ENCODE measurements at places on chromosomes 7 and 10.

DNA sequence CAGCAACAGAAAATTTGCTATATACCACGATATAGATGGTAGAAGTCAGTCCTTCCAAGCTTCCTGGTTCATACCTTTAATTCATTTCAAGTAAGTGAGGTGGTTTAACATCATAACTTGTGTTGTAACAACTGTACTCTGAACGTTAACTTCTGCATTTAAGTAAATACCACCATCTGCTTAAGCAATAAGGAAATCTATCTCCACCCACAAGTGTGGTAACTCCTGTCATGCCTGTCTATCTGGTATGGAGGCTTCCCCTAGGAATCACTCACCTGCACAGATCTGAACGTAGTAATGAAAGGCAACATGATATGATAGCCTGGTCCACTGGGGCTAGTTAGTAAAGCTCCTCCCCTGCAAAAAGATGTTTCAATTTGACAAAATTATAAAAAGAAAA, 2.3 kb downstream of the ERLIN1 start:
- DNase-seq, result no peak

GRCh38 chr7:97226541-97226940, 109.0 kb downstream of the SDHAF3 start:
- peak; percentile 5 for DNase-seq

DNA sequence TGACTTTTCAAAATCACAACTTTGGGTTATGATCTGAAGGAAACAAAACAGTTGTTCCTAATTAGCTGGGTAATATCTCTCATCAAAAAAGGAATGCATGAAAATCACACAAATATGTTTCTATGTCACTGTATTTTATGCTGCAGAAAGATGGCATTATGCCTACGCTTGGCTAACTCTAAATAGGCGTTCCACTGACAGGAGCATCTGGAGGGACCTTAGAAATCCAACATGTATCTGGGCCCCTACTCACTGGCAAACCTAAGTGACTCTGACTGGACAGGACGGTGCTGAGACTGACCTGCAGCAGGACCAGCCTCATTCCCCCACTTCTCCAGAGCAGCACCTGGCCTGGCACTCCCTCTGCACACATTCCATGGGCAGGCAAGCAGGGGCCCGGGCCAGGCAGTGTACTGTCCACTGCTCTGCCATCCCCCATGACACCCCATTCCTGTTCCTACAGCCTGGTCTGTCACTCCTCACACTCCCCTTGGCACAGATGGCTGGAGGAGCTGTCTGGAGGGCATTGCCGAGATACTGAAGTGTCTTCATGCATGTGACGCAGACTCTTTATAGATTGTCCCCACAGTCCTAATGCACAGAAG, 2.6 kb upstream of the MYL7 start:
- no peak for DNase-seq

- peak; percentile 93 for DNase-seq
Observed at GRCh38 chr10:32332299-32332750, 14.6 kb downstream of the EPC1 start.

DNA sequence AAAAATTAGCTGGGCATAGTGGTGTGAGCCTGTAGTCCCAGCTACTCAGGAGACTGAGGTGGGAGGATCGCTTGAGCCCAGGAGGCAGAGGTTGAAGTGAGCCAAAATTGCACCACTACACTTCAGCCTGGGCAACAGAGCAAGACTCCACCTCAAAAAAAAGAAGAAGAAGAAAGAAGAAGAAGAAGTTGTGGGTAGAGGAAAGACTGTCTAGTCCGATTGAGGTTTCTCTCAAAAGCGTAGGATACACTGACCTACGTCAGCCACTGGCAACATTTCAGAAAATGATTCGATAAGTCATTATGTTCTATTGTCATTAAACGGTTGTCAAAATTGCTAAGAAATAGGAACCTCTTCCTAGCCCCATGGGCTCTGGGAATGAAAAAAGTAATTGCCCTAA, 22.3 kb upstream of the RHBDD2 start:
- no peak for DNase-seq

DNA sequence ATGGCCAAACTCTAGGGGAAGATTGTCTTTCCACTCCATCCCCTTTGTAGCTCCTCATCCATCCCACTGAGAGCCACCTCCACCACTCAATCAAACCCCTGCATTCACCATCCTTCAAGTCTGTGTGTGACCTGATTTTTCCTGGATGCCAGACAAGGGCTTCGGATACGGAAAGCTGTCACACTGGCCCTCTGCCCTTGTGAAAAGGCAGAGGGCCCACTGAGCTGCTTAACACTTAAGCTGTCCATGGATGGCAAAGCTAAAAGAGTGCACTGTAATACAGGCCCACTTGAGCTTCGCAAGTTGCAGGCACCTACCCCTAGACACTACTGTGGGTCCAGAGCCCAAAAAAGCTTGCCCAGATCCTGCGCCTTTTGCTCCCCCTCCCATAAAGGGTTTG, 237.2 kb downstream of the MAGI2 start:
- DNase-seq, result no peak

DNA sequence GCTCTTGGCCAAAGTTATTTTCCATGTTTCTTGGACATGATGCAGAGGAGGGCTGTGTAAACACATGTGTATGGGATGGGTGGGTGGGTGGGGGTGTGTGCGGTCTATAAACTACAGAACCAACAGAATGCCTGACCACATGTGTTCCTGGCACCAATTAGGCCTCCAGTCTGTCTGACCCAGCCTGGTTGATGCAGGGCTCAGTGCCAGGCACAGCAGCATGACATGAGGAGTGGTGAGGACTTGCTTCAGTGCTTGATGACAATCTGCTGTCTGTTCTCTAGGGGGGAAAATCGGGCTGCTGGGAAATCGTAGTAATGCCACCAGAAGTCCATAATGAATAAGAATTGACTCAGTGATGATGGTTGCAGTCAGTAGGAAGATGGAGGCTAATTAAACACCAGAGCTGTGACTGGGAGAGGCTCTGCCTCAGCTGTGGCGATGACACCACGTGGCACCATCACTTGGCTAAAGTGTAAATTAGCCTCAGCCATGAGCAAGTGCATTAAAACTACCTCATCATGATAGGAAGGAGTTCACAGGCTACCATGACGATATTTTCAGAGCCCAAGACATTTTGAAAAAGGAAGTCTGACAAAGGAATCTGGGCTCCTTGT, 260.1 kb upstream of the PODXL start:
- DNase-seq, result no peak

- DNase-seq, result no peak
Observed at GRCh38 chr7:43876241-43876640, 6.9 kb upstream of the MRPS24 start.

GRCh38 chr10:77185696-77186095, 451.9 kb downstream of the KCNMA1 start:
- no peak for DNase-seq

- DNase-seq, result no peak
Observed at GRCh38 chr7:1593091-1593866, 23.4 kb upstream of the PSMG3 start.

- no peak for DNase-seq
Observed at GRCh38 chr10:60388709-60389301, 870 bp downstream of the ANK3 start.

- no peak for DNase-seq
Observed at GRCh38 chr10:89237849-89238248, 13.7 kb downstream of the LIPA start.

DNA sequence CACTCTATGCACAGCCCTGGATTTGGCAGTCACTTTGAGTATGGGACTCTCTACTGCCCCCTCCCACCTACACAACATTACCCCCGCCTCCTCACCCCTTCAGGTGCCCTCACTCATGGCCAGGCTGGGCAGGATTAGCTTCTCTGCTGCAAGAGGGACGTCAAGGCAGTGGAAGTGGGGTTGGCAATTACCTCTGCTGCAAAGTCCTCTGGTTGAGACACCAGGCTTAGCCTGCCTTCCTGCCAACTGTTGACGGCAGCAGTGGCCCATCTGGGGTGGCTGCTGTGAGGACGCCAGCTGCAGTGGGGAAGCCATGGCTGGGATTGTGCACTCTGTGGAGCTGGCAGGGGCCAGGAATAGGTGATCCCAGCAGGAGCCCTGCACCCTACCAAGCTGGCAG, 26.7 kb downstream of the SVIL start:
- DNase-seq, result no peak

GRCh38 chr10:69451784-69452251, 553 bp downstream of the TSPAN15 start:
- DNase-seq, result no peak

GRCh38 chr10:95513941-95514392, 47.2 kb downstream of the SORBS1 start:
- no peak for DNase-seq

DNA sequence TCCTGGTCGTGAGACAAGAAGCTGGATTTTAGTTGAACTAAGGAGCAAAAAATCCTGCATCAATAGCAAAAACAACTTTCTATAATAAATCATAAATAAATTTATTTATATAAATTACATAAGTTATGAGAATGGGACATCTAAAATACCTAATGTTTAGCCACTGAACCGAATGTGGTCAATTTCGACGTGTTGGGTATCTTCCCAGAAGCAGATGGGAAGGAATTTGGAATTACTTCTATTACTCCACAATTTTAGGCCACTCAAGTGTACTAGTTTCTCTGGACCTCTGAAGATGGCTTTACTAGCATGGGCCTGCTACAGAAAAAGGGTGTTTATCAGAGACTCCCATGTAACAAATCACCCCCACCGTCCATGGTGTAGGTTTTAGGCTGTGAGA, 172.0 kb downstream of the PRPF18 start:
- DNase-seq, result no peak

- no peak for DNase-seq
Observed at GRCh38 chr7:28360739-28361138, 51.6 kb upstream of the CREB5 start.

- no peak for DNase-seq
Observed at GRCh38 chr10:69757553-69758309, 44.0 kb upstream of the COL13A1 start.

DNA sequence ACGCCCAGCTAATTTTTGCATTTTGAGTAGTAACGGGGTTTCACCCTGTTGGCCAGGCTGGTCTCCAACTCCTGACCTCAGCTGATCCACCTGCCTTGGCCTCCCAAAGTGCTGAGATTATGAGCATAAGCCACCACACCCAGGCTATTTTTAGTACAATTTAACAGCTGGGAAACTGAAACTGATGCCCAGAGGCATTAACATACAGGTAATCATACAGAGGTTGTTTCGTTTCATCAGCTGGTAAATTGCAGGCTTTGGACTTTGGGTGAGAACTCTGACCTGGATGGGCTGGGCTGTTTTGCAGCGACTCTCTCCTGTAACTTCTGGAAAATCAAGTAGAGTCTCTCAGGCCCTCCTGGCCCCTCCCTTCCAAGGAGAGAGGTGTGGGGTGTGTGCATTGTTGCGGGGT, 6.2 kb upstream of the ACHE start:
- DNase-seq, result no peak

GRCh38 chr7:148385009-148385682, 205.4 kb upstream of the C7orf33 start:
- no peak for DNase-seq

DNA sequence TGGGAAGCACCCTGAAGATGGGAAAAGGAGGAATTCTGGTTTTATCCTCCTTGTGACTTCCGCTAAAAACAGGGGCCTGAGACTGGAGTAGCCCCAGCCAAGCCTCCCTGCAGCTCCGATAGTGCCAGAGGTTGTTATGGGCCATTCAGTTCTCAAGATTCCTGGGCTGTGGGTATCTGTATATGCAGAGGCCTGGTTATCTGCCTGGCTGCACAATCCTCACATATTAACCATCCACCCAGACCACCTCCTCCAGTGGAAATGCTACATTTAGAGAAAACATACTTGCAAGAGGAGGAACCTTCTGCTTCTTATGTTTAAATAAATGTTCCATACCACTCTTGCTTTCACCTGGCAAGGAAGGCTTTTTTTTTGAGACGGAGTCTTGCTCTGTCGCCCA, 34.6 kb downstream of the ARL3 start:
- no peak for DNase-seq

DNA sequence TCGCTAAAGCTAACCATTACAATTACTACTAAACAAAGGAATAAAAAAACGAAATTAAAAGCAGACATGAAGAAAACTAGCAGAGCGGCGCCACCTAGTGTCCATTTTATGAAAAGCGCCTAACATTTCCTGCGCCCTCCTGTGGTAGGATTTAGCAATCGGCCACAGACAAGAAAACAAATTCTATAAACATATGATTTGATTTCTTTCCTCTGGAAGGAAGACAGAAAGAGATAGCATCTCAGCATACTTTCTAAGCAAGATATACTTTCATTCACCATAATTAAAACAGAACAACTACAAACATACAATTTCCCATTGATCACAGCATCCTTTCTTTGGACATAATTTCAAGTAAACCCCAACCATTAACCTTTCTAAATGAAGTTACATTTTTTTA, 337.7 kb upstream of the NPVF start:
- no peak for DNase-seq

DNA sequence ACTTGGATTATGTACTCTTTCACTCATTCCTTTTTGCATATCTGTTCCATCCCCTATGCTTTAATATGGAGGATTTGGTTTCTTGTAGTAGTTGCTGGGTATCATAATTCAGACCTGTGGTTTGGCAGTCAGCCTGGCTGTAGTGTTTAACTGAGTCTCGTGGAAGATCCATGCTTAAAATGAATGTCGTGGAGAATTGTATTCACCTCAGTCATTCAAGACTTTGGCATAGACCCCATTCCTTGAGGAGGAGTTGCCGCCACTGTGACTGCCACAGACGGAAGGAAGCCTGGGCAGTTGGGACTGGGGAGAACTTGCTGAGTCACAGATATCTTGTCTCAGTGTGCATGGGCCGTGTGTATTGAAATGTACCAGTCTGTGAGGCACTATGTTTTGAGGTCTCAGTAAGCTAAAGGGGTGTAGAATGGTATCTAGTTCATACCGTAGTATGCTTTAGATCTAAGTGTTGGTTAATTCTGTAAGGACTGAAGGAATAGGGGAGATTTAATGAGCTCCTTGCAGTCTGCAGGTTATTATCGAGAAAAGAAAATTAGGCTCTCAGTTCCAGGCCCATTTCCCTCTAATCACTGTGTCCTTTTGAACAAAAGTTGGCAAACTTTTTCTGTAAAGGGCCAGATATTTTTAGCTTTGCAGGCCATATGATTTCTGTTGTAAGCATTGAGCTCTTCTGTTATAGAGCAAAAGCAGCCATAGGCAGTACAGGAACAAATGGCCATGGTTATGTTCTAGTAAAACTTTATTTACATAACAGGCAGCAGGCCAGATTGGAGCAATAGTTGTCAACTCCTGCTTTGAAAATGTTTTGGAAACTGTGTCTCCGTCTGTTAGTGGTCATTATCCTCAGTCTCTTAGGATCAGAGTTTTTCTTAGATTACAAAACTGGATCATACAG, 76.8 kb downstream of the TPST1 start:
- no peak for DNase-seq

DNA sequence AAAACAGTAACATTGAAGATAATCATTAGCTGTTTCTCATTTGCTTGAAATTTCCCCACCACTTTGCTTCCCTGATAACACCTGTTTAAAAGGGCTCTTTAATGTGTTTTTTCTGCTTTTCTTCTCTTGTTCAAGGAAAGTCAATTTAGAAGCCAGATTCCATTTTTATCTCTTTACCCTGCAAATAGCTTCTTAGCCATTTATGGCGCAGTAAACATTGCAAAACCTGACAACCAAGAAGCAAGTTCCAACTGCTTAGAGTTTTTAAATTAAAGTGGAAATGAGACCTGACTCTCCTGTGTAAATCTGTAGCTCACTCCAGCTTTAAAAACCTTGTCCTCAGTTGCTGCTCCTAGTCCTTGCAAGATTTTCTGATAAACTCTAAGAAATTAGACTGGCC, 30.1 kb downstream of the SGPL1 start:
- no peak for DNase-seq

All from GM12878 (cell line).